ENCODE measurements at places on chromosomes 6 and 20.

- DNase-seq = no peak
Observed at GRCh38 chr6:152387091-152387490, 250.1 kb downstream of the SYNE1 start.

DNA sequence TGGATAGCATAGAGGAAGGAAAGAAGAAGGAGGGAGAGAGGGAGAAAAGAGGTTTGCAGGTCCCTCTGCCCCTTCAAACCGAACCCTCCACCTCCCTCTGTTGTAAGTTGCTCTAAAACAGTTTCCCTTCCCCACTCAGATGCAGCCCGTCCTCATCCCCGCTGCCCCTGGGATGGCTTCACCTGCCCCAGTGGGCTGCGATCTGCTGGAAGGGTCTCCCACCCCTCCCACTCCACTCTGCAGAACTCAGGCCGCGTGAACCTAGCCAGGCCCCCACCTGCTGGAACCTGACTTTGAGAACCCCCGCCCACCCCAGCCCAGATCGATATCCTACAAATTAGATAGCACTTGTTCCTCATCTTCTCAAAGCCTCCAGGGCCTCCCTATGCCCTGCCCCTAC lies 190.8 kb downstream of the DLL1 start:
- no peak for DNase-seq

DNA sequence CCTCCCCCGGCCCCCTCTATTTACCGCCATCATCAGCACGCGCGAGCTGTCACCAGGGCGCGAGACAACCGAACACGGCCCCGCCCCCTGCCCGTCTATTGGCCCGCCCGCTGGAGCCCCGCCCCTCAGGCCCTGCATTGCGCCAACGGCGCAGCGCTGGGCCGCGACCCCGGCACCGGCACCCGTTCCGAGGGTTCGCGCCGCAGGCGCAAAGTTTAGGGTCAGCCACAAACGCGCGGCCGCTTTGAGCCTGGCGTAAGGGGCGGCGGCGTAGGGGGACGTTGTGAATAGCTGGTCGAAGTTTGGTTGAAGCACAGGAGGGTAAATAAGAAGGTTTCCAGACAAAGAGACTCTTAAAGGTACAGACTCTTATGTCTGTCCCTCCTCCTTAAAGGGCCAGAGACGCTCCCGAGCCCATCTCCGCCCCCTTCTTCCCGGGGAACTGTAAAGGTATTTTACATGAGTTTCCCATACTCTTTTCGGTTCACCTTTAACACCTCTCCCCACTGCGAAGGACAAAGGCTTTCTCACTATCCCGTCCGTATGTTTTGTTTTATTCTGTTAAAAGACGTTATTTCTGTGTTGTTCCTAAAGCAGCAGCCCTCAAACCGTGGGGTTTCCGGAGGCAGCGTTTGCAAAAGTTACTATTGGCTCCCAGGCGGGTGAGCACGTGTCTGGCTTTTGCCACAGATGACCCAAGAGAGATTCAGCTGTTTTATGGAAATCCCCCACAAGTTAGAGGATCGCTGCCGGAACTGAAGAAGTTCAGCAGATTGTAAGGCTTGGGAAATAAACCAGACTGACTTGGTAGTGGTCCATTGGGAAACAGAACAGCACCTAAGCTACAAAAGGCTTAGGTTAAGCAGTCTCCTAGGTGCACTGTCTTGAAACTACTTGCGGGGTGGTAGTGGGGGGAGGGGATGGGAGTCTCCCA lies at the start of gene USP49:
TSS of gene USP49 (minus strand) at position 76 of the 934 bp plus-strand sequence. CDS start 88,392 bp downstream, outside the sequence.
- peak; percentile 99 for DNase-seq

GRCh38 chr20:57991211-57991881 lies 237.1 kb downstream of the ANKRD60 start:
- DNase-seq = no peak

DNA sequence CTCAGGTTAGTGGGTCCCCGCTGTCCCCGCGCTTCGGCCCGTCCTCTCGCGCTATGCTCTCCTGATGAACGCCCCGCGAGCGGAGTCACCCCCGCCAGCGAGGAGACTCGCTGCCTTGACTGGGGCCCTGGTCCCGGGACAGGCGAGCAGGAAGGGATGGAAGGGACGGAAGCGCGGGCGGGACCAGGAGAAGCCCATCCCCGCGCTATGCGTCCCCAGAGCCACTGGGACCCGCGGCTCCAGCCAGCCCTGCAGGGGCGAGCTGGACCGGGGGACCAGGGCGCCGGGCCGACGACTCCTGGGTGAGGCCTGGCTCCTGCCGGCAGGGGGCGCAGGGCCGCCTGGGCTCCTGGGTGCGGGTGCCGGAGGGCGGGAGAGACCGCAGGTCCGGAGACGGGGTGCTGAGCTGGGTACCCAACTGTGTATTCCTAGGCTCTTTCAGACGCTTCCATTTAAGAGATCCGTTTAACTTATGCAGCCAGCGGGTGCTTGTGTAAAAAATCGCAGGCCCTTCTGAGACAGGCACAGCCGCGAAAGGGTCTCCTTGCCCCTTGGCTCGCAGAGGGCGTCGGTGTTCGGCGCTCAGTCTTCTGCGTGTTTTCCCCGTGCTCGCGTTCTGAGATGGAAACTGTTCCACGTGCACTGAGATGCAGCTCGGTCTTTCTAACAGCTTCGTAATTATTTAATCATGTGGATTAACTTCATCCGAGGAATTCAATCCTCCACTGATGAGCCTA lies 580 bp upstream of the SYCP2 start:
- peak; percentile 78 for DNase-seq

- no peak for DNase-seq
Observed at GRCh38 chr20:59125836-59126235, 37.8 kb upstream of the ZNF831 start.

- no peak for DNase-seq
Observed at GRCh38 chr6:163716690-163717089, 302.2 kb downstream of the QKI start.

- DNase-seq = no peak
Observed at GRCh38 chr20:3243718-3244358, 4.8 kb upstream of the SLC4A11 start.

GRCh38 chr6:151240036-151240685 lies 394 bp downstream of the AKAP12 start:
- peak; percentile 89 for DNase-seq

DNA sequence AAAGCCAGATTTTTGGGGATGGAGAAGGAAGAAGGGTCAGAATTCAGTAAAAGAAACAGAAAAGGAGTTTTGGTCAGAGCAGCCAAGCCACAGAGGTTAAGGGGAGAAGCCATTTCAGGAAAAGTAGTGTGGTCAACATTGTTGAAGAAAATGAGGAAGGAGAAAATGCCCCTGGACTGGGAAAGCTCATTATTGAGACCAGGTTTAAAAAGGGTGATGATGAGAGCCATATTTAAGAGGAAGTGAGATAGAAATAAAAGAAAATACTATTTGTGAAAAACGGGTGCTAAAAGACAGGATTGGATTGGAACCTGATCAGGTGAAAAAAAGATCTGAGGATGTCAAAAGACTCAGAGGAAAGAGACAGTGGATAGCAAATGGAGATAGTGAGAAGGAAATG lies 75.8 kb downstream of the CEP162 start:
- DNase-seq = no peak

DNA sequence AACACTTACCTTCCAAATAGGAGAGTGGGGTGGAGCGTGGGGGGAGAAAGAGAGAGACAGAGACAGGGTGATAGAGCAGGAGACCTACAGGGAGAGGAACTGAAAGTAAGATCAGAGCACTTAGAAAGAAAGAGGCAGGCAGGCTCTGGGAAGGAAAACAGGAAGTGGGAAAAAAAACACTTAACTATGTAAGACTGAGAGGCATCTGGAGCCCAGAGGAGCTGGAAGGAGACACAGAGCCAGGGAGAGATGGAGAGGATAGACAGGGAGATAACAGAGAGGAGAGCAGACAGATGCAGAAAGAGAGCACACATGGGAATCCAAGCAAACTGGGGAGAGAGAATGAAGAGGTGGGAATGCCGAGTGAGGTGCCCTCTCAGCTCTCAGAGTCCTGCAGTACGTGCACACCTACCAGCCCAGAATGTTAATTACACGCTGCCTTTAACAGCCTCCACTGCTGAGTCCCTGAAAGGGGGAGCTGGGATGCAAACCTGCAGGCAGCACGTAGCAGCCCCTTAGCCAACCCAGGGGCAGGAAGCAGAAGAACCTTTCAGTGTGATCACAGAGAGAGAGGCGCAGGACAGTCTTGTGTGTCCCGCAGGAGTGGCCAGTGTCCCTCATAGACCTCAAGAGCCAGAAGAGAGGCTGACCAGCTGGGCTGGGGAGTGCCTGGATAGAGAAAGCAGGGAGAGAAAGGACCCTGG lies 132.7 kb upstream of the LRFN2 start:
- DNase-seq = no peak

DNA sequence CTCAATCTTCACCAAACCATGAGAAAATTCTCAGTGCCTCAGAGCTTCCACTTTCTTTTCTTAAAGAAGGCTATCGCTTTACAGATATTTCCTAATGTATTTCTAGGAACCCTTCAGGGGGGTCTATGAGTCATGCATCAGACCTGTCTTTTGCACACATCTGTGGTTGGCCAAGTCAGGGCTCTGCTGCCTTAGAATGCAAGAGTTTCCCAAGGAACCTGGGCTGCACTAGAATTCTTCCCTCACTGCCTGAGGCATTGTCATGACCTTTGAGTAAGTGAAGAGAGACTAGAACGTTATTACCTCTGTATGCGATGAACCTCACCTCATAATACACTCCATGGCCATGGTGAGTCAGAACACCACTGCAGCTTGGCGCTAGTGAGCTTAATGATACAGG lies 365.0 kb upstream of the ID4 start:
- no peak for DNase-seq

DNA sequence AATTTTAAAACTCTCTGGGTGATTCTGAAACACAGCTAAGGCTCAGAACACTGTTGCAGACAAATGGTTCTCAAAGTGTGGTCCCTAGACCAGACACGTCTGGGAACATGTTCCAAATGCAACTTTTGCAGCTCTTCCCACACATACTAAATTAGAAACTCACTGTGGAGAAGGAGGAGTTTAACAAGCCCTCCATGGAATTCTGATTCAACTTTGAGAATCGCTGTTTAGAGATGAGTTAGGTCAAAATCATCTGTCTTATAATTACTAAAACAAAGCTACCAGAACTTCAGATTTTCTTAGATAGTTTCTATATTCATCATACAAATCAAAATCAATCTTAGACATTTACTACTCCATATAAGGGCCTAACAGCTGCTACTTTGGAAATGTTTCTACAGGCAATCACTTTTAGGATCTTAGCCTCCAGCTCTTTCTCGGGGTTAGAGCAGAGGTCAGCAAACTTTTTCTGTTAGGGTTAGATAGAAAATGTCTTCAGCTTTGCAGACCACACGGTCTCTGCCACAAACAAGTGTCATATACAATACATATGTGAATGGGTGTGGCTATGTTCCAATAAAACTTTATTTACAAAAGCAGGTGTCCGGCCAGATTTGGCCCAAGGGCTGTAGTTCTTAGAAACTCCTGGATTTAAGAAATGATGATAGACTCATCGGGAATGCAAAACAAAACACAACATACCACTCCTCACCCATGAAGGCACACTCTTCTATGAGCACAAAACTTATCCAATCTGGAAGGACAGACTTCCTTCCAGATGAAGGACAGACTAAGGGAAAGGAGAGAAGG lies 50.0 kb upstream of the ARHGAP18 start:
- DNase-seq = no peak

- DNase-seq = peak; percentile 93
Observed at GRCh38 chr6:44655412-44656342, 268.2 kb downstream of the CDC5L start.

GRCh38 chr20:4894409-4894808 lies 106.9 kb downstream of the SLC23A2 start:
- no peak for DNase-seq

DNA sequence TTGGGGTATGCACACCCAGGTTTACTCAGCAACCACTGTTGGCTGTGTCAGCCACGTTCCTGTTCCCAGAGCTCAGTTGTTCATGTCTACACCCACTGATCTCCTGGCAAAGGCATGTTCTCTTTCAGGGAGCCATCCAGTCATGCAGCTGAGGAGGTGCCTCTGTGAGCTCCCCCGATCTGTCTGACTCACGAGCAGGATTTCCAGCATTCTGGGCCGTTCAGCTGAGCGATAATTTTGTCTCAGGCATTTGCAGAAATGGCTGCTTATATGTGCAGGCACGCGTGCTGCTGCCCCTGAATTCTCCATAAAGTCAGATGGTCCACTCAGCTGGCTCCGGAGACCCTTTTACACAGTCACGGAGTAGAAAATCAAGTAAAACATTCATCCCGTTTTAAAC lies 78.4 kb upstream of the IYD start:
- DNase-seq = no peak

DNA sequence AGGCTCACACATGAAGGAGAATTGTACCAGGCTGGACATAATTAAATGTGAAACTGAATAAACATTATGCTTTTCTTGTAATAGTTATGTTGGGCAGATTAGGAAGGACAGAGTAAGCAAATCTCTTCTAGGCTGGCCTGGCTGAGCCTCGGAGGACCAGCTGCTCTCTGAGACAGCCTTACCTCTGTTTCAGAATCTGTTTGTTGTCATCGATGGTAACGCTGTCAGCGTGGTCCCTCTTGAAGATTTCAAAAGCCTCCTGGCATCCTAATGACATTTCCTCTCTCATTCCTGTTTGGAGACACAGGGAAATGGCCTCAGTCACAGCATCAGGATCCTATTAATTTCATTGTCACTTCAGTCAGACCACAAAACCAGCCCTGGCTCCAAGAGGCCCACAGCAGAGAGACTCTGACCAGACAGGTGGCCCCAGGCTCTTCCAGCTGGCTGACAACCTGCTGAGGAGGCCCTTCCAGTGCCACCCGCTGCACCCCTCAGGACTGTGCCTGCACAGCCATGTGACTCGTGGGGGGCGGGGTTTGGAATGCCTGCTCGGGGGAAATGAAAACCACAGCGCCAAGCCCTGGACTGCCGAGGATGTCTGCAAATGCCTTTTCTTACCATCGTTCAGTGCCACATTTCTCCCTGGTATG lies 108.5 kb upstream of the KCNK16 start:
- DNase-seq = peak; percentile 98

GRCh38 chr6:42359021-42359420 lies 92.7 kb downstream of the TRERF1 start:
- DNase-seq = no peak

GRCh38 chr6:109456111-109456583 lies 575 bp upstream of the MICAL1 start:
- no peak for DNase-seq

DNA sequence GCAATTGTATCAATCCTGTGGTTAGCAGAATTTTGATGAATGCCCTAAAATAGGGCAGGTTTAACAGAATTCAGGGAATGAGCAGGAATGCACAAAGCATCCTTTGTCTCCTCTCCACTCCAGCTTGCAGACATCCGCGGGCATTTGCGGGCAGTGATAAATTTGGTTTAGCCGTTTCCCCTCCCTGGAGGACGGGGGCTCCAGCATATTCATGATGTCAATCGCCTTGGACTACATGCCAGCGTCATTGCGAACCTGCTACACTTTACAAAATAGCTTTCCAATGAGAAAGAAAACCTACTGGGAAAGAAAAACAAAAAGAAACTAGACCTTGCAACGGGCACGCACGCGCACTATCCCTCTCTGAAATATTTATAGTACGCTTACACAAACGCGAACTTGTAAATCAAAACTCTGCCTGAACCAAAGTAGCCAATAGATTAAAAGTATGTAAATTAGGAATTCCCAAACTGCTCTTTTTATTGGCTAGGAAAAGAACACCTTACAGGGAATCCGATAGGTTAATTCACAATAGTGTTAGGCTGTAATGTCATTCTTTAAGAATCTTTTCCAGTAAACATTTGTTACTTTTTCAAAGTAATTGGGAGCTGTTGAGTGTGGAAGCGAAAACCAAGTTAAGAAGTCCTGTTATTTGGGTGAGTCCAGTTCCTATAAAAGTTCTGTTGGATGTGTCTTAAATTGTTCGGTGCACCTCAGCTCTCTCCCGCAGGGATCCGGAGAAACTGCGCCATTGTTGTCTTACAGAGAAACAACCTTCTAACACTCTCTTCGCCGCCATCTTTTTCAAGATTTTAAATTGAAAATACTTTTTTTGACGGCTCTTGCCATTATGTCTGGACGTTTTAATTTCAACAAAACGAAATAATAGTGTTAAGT lies 136.7 kb downstream of the HFE start:
- no peak for DNase-seq

Measured in WERI-Rb-1 (cell line).